ENCODE measurements at places on chromosomes 6 and 20. TPM values are rescaled to one million over a fixed set of nuclear protein-coding genes. Genes with fewer than 3 reads are reported as not detected.

The WFDC5 gene
- not detected for total RNA-seq

The AGPAT4 gene
- total RNA-seq = 5.3 TPM

The EYA4 gene
- total RNA-seq = 10.0 TPM

The MUC21 gene
- not detected for total RNA-seq

The TMEM217 gene
- 0.60 TPM for total RNA-seq

The C20orf202 gene
- total RNA-seq = not detected

The SLC22A7 gene
- not detected for total RNA-seq

The OVOL2 gene
- total RNA-seq = 0.19 TPM

The KHDRBS2 gene
- total RNA-seq = not detected

The KLHDC3 gene
- 28.3 TPM for total RNA-seq

The HCRTR2 gene
- total RNA-seq = not detected

The C6orf15 gene
- total RNA-seq = not detected

The SLC4A11 gene
- 10.2 TPM for total RNA-seq

The BACH2 gene
- total RNA-seq = 0.64 TPM

The THBD gene
- 49.5 TPM for total RNA-seq

The RIN2 gene
- 23.4 TPM for total RNA-seq

The ZNF335 gene
- 9.0 TPM for total RNA-seq

The TPBG gene
- total RNA-seq = 37.2 TPM

The PROCR gene
- 153 TPM for total RNA-seq

The BPIFB1 gene
- total RNA-seq = 0.08 TPM

The HAO1 gene
- not detected for total RNA-seq

The PAK5 gene
- total RNA-seq = not detected

The POM121L2 gene
- not detected for total RNA-seq

The BTN1A1 gene
- not detected for total RNA-seq

The SNX3 gene
- total RNA-seq = 115 TPM

The NXT1 gene
- 64.5 TPM for total RNA-seq
